ENCODE measurements at places on chromosomes 1 and 21.
A peak's percentile ranks its signal among the peaks of the same experiment; 100 is the strongest.

DNA sequence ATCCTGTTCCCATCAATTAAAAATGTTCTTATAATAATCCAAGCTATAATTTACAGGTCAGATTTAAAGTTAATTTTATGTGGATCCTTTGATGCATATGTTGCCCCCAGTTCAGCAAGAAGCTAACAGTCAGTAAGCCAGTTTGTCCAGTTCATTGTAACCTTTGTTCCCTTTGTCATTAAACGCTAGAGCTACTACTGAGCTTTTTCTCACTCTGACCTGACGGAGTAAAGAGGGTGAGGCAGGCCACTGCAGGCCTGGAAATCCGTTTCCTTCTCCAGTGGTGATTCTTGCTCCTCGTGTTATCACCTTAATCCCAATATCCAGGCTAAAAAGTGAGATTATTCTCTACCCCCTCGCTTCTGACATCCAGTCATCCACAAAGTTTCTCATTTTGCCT is 10.2 kb downstream of the YBX1 start:
- DNase-seq: no peak

GRCh38 chr1:206041640-206042039 is 11.3 kb upstream of the RHEX start:
- DNase-seq: no peak

GRCh38 chr1:91928026-91928425 is 21.2 kb upstream of the BRDT start:
- DNase-seq: no peak

GRCh38 chr21:43728467-43729390 is 9.8 kb downstream of the PDXK start:
- peak; percentile 75 for DNase-seq

Measured in effector memory CD4-positive, alpha-beta T cell (primary cell).